Gastroesophageal sphincter (tissue), 4 donors: ENCODE measurements at places on chromosomes 3 and 15.

- ATAC-seq: no peak
Observed at GRCh38 chr3:159669766-159670165, 318.9 kb upstream of the IL12A start.

GRCh38 chr3:182766099-182766498, 27.2 kb upstream of the ATP11B start:
- ATAC-seq: no peak

DNA sequence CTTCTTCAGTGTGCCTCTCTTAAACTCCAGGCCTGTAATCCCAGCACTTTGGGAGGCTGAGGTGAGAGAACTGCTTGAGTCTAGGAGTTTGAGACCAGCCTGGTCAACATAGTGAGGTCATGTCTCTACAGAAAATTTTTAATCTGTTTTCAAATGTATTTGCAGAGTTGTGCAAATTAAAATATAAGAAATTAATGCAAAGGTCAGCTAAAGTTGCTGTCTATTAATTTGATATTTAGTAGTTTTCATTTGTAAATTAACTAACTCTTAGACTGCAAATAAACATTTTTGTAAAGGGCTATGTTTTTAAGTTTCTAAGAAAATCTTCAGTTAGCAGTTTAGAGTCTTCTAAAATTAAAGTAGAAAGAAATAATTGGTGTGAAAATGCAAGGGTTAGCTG, 99.9 kb upstream of the TJP1 start:
- ATAC-seq: no peak

- ATAC-seq: peak; percentile 41
Observed at GRCh38 chr3:34683851-34684250, 885.4 kb downstream of the PDCD6IP start.

GRCh38 chr3:72353236-72354128, 494.8 kb downstream of the SHQ1 start:
- ATAC-seq: no peak

GRCh38 chr3:52176951-52177700, 20.8 kb upstream of the ALAS1 start:
- ATAC-seq: no peak

DNA sequence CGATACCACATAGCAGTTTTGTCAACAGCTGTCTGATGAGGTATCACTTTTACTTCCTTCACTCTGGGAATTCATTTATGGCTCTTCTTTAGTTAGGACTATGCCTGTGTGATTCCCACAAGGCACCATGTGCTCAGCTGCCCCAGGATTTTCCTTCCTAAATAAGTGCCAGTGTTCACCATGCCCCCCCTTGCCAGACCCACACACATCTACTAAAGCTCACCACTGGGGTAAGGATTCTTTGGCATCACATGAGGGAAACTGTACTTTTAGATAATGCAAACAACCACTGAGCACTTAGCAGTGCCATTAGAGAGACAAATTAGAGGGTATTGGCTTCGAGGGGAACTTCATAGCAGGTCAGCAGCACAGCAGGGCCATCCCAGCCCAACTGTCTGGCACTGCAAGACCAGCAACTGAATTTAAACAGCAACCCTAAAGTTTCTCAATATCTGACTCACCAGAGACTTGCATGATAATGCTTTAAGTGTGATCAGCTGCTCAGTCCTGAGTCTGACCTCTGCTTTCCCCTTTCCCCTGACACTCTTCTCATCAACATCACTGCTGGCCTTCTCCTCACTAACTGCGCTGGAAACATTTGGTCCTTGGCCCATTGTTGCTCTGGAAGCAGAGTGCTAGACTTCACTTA, 114.3 kb downstream of the STAC start:
- peak; percentile 91 for ATAC-seq

- no peak for ATAC-seq
Observed at GRCh38 chr3:72848703-72849081, 447 bp upstream of the SHQ1 start.

DNA sequence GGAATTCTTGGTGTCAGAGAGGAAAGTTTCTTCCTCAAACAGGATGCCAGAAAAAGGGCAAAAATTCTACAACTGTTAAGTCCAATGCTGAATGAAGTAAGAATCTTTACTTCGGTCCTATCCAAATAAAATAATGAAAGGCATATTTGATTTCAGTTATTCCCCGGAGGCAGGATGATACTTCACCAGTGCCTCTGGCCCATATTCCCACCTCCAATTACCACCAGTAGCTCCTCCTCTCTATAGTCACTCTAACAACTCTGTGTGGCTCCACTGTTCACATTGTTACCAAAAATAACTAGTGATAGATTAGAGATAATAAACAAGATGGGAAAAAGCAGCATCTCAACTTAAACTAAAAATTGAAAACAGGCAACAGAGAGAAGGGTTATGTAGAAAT, 20.7 kb downstream of the MAP1A start:
- no peak for ATAC-seq

GRCh38 chr3:156525808-156526207, 29.1 kb downstream of the SSR3 start:
- no peak for ATAC-seq

- no peak for ATAC-seq
Observed at GRCh38 chr3:10248984-10249748, 907 bp downstream of the TATDN2 start.

GRCh38 chr3:89268059-89268458, 160.6 kb downstream of the EPHA3 start:
- ATAC-seq: no peak

DNA sequence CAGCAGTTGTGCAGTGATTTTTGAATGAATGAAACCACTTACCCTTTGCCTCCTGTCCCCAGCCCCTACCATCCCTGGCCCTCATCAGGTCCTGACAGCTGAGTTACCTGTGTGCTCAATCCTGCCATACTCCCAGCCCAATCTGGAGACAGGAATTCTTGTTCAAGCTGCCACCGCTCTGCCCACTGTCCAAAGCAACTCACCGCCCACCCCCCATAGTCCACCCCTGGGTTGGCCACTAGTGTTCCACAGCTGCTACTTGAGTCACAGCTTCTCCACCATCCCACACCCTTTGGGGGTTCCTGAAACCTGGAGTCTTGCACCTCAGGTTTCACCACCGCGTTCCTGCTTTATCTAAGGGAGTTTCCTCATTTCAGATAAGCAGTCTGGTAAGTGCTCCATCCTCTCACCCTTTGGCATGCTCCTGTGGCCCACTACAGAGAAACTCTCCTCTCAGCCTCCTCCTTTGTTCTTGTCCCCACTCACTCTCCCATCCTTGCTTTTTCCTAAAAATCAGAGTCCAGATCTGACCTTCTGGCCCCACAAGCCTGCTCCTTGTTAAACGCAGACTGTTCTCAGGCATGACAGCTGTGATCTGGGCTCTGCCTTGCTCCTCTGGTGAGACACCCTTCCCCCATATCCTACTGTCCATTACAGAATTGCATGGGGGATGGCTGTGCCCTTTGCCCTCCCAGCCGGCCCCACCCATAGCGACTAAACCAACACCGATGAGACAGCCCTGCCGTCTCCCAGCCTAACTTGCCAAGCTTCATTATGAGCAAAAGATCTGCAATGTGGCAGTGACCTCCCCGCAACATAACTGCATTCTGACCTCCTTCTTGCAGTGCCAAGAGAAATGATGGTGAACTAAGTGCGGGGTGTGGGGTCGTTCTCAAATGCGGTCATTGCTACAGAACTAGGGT, 50.0 kb downstream of the CYP19A1 start:
- ATAC-seq: no peak
